Left ventricle myocardium inferior (tissue), 1 donor: ENCODE measurements at places on chromosomes 1 and 21.

DNA sequence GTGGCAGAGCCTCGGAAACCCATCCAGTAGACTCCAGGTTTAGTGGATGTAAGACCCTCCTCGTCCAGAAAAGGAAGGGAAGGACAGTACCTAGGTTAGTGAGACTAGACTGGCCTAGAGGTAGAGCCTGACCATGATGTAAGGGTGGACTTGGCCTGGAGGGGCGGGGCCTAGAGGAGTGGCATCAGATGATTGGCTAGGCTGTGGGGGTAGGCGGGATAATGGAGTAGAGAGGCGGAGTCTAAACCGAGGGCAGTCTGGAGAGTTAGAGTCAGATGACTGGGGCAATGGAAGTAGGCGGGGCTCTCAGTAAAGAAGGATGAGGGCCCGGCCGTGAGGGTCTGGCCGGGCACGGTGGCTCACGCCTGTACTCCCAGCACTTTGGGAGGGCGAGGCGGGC is 70.1 kb downstream of the EPHB2 start:
- DNase-seq: no peak

- DNase-seq: peak; percentile 81
Observed at GRCh38 chr1:153627715-153628626, at the start of gene S100A1. Gene S100A1, plus strand, starts transcription at chr1:153628434. Its CDS starts 2,088 bp downstream, at chr1:153630522.

- no peak for DNase-seq
Observed at GRCh38 chr1:111586112-111586511, 33.5 kb upstream of the RAP1A start.

GRCh38 chr1:109944541-109944940 is 33.9 kb downstream of the CSF1 start:
- no peak for DNase-seq

GRCh38 chr1:150093805-150094204 is 26.2 kb downstream of the VPS45 start:
- DNase-seq: no peak

DNA sequence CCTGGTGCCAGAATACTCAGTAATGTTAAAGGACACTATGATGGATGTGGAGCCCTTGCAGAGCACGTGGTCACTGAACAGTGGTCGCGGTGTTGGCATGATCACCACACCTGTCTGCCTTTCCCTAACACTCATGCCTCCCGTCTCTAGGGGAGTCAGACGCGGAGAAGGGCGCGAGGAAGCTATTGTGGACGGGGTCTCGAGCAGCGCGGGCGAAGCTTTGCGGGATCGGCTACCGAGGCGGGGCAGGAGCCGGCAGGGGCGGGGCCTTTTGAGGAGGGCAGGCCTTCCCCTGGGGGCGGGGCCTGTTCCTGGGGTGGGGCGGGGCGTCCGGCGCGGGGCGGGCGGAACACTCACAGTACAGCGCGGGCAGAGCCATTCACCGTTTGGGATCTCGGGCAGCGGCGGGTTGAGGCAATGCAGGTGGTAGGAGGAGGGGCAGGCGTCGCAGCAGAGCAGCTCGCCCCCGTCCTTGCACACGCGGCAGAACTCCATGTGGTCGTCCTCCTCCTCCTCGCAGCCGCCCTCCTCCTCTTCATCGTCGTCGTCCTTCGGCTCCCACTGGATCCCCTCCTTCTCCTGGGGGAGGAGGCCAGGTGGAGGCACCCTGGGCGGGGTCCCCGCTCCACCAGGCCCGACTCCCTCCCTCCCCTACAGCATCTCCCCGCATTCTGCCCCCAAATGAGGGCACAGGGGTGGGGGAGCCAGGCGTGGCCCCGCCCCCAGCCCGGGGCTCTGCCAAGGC is 31.5 kb downstream of the CHD5 start:
- DNase-seq: peak; percentile 35

GRCh38 chr1:150187560-150187931 is 37.8 kb downstream of the PLEKHO1 start:
- no peak for DNase-seq

- no peak for DNase-seq
Observed at GRCh38 chr1:248140846-248141245, 4.1 kb upstream of the OR2M5 start.

DNA sequence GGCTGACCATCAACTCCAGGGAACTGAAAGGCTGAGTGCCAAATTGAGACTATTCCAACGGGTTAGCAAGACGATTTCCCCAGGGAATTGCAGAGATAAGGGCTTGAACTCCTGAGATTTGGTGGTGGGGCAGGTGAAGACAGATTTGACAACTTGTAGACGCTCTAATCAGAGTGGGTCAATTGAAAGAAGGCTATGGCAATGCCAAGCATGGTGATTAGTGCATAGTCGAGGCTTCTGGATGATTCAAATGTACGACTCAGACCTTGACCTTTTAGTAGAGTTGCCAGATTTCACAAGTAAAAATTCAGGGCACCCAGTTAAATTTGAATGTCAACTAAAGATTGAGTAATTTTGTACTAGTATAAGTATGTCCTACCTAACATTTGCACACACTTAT is 302.1 kb upstream of the SPAG17 start:
- no peak for DNase-seq

GRCh38 chr1:35223084-35223630 is 30.2 kb upstream of the SFPQ start:
- no peak for DNase-seq

DNA sequence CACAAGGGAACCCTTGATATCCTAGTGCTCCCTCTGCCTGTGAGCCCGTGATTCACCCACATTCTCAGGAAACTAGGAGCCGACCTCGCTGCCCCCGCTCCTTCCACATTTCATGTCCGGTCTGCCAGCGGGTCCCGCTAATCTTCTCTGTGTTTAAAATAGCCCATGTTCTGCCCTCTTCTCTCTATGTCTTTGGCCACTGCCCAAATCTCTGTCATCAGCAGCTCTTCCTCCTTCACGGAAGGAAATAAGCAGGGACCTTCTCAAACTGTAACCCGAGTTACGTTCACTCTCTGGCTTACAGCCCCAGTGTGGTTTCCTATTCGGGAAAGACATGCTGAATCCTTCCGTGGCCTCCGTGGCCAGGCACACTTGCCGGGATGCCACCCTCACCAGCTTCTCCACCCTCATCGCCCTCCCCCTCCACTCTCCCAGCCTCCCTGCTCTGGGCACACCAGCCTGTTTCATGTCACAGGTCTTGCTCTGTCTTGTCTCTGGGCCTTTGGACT is 21.1 kb upstream of the UBXN10 start:
- peak; percentile 52 for DNase-seq

DNA sequence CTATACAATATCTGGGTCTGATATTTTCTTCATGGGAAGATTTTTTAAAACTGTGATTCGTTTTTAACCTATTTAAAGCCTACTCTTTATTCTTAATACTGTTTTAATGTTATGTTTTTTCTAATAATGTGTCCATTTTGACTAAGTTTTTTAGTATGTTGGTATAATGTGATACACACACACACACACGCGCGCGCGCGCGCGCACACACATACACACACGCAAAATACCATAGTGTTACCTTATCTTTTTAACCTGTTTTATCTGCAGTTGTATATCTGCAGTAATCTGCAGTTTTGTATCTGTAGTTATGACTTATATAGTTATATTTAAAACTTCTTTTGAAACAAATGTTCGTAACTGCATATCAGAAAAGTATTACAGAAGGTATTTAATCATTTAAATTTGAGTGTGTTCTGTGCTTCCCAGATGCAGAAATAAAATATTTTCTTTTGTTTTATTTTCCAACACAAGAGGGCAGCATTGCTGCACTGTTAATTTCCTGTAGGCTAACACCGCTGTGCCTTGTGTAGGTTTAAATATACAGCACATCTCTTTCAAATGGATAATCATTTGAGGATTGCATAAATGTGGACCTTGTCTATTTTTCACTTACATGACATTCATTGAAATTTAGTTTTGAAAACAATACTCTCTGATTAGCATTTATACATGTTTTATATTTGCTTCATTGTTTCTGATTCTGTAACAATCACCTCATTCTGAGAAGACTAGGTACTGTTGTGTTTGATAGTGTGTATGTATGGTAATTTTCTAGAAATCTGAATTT is 166.1 kb downstream of the PDE4B start:
- DNase-seq: no peak

DNA sequence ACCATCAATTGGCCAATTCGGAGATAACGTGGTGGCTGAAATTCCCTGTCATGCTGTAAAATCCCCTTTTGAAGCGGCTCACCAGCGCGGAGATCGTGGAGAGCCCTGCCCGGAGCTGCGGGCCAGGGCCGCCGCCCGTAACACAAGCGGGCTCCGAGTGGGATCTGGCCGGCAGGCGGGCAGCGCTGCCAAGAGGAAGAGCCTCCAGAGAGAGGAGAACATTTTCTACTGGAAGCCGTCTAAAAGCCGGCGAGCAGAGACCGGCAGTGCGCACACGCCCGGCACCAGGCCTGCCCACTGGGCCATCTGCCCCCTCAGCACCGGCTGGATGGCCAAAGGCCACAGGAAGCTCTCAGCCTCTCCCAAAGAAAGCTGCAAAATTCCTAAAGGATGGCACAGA is 15.5 kb downstream of the SSBP3 start:
- no peak for DNase-seq

DNA sequence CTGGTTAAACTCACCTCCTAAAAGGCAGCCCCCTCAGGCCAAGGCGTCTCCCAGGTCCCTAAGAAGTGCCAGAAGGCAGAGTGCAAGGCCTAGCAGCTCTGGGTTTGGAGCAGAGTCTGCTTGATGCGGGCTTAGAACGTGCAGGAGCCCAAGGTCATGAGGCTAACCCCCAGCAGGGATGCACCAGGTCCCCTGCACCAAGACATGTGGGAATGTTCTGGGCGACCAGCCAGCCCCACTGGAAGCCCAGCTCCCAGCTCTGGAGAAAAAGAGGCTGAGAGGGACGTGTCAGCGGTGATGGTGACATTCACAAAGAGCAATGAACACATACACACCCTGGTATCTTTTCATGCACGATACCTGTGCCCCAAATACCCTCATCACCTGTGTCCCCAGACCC is 5.1 kb downstream of the LRRN2 start:
- DNase-seq: peak; percentile 34

DNA sequence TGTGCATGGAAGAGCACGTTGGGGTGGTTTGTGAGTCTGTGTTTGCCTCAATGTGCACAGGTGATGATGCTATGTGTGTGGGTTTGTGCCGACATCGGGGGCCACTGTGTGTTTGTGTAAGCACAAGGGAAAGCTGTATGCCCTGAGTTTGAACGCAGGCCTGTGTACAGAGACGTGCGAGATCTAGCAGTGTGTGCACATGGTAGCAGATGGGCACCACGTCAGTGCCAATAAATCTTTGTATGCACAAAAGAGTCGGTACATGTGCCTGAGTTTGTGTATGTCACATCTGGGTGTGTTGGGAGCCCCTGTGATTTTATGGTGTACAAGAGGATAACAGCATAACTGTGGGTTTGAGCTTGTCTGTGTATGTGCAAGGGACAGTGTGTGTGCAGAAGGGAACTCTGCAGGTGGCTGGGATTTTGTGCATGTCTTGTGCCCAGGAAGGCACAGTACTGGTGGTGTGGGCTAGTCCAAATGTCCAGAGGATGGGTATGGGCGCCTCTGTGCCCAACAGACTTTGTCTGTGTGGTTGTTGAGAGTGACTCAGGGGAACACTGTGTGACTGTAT is 32.0 kb upstream of the WASF2 start:
- DNase-seq: no peak

DNA sequence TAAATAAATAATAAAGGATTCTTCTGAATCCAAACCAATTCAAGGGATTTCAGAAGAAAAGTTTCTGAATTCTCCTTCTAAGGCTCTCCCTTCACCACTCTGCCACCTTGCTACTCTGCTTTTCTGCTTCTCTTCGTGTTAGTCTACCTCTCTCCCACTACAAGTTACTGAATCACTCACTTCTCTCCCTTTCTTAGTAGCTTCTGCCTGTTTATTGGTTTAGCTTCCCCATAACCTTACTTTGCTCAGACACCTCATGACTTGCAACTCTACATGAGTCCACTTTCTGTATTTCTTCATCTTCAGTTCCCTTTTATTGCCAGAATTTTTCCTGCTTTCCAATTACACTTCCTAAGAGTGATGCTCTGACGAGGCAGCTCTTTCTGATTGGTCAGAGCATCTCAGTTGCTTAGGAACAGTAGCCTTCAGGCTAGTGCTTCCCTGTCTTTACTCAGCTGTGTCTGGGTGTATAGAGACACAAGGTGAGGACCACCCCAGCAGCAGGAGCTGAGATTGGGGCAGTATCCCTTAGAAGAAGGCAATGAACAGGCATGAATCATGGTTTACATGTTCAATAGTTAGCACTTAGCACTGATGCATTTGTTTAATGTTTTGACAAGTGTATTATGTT is 144.6 kb downstream of the SLC30A10 start:
- no peak for DNase-seq

- no peak for DNase-seq
Observed at GRCh38 chr21:42809577-42810475, 69.5 kb downstream of the WDR4 start.

GRCh38 chr1:156571261-156571852 is 1.0 kb downstream of the IQGAP3 start:
- no peak for DNase-seq

- DNase-seq: peak; percentile 70
Observed at GRCh38 chr1:111729271-111729921, 9.8 kb downstream of the INKA2 start.
